Stimulated activated CD4-positive, alpha-beta T cell treated with anti-CD3 and anti-CD28 coated beads, Interleukin-15, amount 100 ng/mL, for 48 hours (primary cell): ENCODE measurements at places on chromosomes 7 and 10.

DNA sequence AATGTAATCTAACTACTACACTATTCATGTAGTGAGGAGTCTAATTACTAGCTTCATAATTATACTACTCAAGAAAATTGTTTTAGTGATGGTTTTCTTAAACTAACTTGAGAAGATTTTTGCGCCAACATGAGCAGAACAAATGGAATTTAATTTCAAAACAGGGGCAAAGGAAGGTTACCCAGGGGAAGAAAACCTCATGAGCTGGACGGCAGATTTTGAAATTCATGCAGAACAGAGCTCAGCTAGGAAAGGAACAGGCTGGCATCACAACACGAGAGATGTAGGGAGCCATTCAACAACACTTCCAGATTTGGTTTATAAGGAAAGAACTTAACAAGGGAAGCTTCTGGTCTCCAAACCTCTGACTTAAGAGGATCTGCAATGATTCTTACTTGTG lies 235.3 kb upstream of the PRKCQ start:
- no peak for DNase-seq

GRCh38 chr7:37476428-37476827 lies 27.8 kb upstream of the ELMO1 start:
- DNase-seq = no peak

GRCh38 chr10:6299743-6300105 lies 97.0 kb downstream of the PFKFB3 start:
- no peak for DNase-seq

- DNase-seq = peak; percentile 25
Observed at GRCh38 chr7:2019711-2020511, 212.8 kb downstream of the MAD1L1 start.

GRCh38 chr7:117995850-117996650 lies 122.8 kb upstream of the CTTNBP2 start:
- no peak for DNase-seq

DNA sequence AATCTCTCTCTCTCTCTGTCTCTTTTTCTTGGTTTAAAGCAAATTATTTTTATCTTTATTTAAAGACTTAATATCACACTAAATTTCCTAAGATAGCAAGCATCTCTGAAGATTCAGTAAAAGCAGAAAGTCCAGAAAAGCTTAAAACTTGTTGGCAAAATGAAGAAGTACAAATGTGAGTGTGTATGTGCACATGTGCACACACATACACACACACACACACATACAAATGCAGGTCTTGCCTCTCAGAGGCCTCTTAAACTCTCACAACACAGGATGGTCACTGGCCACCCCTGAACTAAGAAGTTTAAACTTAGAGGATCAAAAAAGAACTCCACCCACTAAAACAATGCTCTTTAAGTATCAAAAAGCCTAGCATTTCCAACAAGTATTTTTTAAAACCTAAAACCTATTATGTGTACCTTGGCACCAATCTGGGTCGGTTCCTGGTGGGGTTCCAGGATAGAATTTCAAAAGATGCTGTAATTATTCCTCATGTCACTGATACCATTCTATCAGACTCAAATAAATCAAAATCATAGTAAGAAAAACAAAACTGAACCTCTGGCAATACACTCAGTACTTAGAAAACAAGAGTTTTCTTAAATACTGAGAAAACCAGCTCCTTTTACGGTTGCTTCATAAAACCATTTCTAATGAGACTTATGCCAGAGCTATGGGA lies 55.0 kb downstream of the SORBS1 start:
- DNase-seq = no peak

GRCh38 chr10:114061148-114061547 lies 17.5 kb downstream of the ADRB1 start:
- DNase-seq = no peak
